ENCODE measurements at places on chromosomes 12 and 14.

- no peak for DNase-seq
Measured at GRCh38 chr14:74848768-74849167, 27.2 kb downstream of the PROX2 start.

GRCh38 chr12:19243551-19243950, 114.0 kb downstream of the PLEKHA5 start:
- no peak for DNase-seq

DNA sequence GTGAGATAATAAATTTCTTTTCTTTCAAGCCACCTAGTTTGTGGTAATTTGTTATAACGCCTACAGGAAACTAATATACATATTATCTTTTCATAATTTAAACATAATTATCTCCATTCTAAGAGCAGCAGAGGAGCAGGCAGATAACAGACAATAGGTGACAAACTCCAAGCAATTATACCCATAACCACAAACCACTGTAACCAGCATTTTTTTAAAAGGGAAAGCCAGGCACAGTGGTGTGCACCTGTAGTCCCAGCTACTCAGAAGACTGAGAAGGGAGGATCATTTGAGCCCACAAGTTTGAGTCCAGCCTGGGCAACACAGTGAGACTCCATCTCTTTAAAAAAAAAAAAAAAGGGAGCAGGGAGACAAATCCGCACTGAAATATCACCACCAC, 54.9 kb downstream of the ATF7 start:
- DNase-seq, result no peak

DNA sequence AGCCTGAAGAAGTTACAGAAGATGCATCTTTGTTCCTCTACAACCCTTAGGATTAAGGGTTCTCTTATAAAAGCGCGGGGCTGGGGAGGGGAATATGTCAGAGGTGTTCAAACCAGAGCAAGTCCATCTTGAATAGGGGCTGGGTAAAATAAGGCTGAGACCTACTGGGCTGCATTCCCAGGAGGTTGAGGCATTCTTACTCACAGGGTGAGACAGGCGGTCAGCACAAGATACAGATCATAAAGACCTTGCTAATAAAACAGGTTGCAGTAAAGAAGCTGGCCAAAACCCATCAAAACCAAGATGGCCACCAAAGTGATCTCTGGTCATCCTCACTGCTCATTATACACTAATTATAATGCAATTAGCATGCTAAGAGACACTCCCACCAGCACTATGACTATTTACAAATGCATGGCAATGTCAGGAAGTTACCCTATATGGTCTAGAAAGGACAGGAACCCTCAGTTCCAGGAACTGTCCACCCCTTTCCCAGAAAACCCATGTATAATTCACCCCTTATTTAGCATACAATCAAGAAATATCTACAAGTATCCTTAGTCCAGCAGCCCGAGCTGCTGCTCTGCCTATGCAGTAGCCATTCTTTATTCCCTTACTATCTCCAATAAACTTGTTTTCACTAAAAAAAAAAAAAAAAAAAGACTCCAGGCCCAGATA, 108.1 kb upstream of the FOXN3 start:
- DNase-seq, result no peak

- DNase-seq, result no peak
Measured at GRCh38 chr14:89503431-89503996, 86.5 kb upstream of the FOXN3 start.

GRCh38 chr12:40099423-40099853, 6.4 kb downstream of the SLC2A13 start:
- DNase-seq, result no peak

DNA sequence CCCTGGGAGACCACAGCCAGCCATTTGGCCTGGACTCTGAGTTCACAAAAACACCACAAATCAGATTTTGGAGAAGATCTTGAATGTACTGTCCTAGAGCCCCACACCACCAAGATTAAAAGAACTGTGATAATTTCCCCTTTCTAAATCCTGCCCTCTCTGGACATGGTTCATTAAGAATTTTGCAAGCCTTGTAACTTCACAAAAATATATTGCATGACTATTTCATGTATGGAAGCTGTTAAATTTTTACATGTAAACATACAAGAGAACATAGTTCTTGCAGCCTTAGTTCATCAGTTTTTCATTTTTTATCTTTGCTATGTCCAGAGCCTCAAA, 97.0 kb downstream of the SCARB1 start:
- DNase-seq, result no peak

DNA sequence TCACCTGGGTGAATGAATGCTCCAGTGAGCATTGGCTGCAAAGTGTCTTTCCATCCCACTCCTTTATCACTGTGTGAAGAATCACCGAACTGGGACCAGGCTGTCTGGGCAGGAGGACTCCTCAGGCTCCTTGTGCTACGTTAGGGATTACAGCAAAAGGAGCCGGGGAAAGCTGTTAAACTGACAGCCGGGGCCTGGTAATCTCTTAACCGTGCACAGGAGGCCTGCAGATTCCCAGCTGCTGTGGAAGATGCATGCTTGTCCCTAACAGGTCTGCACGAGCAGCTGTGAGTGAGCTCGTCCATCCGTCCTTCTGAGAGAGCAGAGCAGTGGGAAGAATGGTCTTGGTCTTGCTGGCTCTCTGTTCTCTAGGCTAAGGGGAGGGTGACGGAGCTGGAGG, 231.5 kb downstream of the AACS start:
- DNase-seq, result no peak

DNA sequence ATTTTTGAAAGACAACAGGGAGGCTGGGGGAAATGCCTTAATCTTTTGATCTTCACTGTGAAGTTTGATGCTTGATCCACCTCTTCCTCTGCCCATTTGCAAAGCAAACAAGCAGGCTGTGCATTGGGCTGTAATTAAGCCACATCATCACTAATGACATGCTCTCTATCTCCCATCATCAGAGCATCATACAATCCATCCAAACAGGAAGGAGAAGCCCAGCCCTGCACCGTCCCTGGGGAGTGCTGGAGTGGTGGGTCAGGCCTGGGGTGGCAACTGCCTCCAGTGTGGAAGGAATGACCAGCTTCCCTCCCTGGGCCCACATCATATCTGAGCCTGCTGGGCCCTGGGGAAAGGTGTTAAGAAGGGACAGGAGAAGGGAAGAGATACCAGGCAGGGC, 6.9 kb upstream of the KRT74 start:
- DNase-seq, result no peak

DNA sequence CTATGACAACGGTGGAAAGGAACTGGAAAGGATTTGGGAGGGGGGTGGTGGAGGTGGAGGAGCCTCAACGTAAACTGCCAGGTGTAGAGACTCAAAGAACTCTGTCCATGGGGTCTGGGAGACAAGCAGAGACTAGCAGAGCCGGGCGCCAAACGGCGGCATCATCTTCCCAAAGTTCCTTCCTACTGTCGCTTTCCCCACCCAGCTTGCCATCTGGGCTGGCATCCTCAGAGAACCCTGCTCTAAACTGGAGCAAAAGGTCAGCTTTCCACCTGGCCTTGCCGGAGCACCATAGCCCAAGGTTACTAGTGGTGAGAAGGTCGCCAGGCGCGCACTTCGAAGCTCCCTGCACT, 4.0 kb upstream of the IRF2BPL start:
- no peak for DNase-seq

- DNase-seq, result no peak
Measured at GRCh38 chr14:60008042-60008441, 83.7 kb upstream of the PCNX4 start.

DNA sequence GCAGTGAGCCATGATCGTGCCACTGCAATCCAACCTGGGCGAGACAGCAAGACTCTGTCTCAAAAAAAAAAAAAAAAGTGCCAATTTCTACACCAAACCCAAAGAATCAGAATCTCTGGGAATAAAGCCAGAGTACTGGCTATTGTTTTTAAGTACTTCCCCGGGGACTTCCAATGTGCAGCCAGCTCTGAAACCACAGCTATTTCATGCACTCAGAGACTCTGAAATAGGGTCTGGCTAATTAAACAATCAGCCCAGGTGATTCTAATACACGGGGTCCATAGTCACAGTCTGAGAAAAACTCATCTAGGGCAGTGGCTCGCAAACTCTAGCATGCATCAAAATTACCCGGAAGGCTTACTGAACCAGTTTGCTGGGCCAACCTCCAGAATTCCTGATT, 56.3 kb downstream of the SIX6 start:
- DNase-seq, result no peak

DNA sequence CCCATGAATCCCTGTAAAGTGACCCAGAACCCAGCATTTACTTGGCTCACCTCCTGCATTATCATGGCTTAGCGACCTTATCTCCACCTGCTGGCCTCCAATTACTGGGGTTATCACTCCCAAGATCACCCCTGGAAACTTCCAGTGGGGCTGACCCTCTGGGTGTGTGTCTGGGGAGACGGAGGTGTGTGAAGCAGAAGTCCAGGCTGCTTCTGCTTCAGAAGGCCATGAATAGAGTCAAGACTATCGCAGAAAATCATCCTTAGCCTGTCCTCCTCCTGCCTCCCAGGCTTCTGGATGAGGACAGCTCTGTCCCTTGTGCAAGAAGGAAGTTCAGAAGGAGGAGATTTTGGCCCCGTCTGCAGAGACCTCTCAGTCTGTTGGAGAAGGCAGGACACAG, 408 bp upstream of the KRT72 start:
- DNase-seq, result no peak

All from stimulated activated CD8-positive, alpha-beta memory T cell treated with anti-CD3 and anti-CD28 coated beads, Interleukin-4, amount 100 ng/mL, for 4 hours (primary cell).